Hepatic stellate cell (primary cell): ENCODE measurements at places on chromosomes 5 and 9.

- no peak for DNase-seq
These were observed 117.5 kb downstream of the MED10 start for GRCh38 chr5:6260846-6261245.

DNA sequence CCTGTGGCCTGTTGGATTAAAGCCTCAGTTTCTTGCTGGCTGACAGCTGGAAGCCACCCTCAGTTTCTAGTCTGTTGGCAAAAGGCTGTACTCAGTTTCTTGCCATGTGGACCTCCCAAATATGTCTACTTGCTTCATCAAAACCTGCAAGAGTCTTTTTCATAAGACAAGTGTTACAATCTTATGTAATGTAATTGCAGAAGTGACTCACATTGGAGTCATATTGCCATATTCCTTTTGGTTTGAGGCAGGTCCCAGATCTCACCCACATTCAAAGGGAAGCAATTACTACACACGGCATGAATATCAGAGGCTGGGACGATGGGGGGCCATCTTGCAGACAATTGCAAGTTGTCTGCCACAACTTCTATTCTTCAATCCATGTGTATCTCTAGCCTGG, 286.7 kb upstream of the IL12B start:
- DNase-seq = no peak

DNA sequence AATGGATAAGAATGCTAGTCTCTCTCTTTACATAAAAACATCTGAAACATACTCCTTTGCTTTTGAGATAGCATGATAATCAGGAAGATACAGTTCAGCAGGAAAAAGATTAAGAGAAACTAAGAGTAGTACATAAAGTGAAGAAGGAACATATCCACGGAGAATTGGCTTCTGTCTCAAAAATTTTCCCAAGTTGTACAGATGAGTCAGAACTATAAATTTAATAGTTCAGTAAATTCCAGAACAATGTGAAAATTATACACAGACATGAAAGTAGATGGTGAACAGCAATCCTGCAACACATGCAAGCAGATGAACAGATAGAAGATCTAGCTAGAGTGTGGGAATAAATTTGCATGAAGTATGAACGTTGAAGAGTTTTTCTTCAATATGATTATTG, 691.4 kb upstream of the RIOK2 start:
- no peak for DNase-seq

DNA sequence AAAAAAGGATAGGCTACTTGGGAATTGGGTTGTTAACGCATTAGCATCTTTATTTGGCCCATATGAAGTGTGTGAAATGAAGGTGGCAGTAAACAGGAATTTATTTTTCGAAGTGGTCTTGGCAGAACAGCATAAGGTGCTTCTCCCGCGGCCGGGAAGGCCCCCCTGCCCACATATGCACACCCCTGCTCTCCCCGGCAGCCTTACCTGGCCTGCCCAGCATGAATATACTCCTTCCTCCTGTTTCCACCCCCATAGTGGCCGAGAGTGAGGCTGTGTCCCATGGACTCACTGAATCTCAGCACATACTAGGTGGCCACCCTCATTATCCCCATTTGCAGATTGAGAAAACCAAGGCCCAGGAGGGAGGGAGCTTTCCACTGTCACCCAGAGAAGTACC, 54.0 kb upstream of the OLFM1 start:
- DNase-seq = no peak

DNA sequence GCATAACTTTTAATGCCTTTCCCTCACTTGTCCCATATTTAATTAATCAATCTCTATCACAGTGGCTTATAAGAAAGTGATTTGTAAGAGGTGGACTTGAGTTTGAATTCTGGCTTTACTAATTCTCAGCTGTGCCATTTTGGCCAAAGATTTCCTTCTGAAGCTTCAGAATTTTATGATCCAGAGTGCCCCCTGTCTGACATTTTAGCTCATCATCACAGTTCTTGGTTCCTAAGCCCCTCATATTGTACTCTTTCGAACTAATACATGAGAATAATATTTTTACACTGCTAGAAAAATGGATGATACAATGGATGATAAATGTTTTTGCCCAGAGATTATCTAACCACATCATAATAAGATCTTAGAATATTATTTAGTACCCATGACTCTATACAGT, 1014.1 kb downstream of the PTPRD start:
- no peak for DNase-seq

DNA sequence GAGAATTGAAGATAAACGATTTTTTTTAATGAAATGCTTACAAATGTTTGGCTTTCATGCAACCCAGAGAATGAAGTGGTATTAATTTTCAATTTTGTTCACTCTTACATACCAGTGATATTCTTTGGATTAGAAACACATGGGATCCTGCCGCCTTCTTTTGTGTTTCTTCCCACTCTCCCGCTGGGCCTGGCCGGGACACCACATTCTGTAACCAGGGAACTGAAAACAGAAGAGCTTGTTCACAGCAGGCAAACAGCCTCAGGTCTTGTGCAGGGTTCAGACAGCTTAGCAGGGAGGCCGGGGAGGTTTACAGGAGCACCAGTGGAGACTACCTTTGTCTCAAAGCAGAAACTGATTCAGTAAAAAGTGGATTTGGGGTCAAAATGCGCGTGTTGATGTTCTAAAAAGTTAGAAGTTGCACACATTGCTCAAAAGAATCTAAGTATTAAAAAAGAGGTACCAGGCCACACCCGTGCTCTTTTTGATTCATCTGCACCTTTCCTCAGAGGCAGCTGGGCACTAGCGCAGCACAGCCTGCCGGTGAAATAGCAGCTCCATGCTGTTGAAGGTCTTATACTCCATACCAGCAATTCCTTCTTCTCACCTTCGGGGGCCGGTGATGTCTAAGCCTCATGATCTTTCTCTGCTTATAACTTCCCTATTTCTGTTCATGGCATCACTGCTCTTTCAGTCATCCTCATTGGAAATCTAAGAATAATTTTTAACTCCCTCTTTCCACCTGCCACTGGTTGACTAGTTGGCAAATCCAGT, 67.1 kb downstream of the GRAMD2B start:
- no peak for DNase-seq

GRCh38 chr9:10007356-10007755, 605.4 kb downstream of the PTPRD start:
- DNase-seq = no peak
